ENCODE measurements at places on chromosomes 3 and 15.
A peak's percentile ranks its signal among the peaks of the same experiment; 100 is the strongest.

DNA sequence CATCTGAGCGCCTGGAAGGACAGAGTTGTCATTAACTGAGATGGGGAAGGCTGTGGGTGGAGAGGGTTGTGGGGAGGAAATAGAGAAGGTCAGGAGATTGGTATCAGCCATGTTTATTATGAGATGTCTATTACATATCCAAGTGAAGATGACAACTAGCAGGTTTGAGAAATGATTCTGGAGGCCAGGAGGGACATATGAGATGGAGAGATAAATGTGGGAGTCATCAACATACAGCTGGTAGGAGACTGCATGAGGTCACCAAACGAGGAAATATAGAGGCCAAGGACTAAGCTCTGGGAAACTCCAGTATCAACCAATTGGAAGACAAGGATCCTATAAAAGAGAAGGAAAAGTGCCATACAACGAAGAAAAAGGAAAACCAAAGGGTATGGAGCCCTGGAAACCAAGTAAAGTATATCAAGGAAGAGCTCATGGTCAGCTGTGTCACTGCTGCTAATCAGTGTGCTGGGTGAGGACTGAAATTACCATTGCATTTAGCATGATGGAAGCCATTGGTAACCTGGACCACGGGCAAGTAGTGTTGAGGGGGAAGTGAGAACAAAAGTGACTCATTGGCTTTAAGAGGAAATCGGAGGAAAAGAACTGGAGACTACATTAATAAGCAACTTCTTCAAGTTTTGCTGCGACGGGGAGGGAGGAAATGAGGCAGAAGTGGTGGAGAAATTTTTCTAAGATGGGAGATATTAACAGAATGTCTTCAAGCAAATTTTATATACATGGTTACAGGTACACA is 14.0 kb upstream of the UACA start:
- no peak for DNase-seq

GRCh38 chr15:56244038-56244810 is 545 bp upstream of the RFX7 start:
- DNase-seq, result peak; percentile 88

- peak; percentile 46 for DNase-seq
Measured at GRCh38 chr3:9715764-9716437, 12.3 kb downstream of the CPNE9 start.

DNA sequence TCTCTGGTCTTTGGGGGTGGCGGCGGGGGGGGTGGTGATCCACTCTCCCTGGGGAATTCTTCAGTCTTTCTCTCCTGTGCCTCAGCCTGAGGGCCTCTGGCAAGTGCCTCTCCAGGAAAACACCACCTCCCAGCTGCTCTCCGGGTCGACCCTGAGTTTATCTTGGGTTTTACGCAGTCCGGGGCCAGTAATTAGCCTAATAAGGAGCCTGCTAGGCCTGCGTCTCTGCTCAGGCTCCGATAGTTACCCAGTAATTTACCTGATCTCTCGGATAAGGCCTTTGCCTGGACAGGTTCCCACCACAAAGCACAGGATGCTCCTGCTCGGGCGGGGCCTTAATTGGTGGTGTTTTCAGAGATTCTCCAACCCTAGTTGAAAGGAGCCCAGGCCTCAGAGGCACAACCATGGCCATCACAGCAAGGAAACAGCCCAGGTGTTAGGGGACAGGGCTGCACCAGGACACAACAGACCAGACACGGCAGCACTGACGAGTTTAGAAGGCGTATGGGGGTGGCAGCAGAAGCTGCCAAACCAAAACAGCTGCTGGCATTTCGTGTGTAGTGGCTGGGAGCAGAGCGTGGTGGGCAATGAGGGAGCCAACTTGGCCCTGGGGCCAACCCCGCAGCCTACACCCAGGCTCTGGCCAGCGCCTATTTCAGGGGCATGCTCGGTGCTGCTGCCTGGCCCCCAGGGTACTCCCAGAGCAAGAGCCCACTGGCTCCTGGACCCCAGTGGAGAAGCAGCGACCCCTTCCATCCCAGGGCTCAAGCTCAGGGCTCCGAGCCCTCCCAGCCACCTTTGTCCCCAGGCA is 71.4 kb downstream of the KLF13 start:
- DNase-seq, result peak; percentile 78

DNA sequence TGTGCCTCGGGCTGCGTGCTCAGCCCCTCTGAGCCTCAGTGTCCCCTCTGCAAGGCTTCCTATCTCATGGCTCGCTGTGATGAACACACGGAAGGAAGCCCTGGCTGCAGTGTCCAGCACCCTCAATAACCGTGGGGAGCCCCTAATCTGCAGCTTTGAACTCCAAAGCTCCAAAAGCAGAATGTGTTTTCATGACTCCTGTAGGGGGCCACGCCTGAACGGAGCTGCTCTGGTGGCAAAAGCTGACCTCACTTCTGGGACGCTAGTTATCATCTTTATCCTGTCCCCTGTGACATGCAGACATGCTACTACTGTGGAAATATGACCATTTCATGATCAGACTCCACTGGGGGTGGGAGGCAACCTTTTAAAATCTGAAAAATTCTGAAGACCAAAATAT is 98.8 kb downstream of the SEC22A start:
- DNase-seq, result no peak

Measured in foreskin keratinocyte (primary cell).